CD4-positive, alpha-beta T cell treated with Interleukin-6 at 100 ng/mL for 8 hours (primary cell): ENCODE measurements at places on chromosomes 4 and X.

DNA sequence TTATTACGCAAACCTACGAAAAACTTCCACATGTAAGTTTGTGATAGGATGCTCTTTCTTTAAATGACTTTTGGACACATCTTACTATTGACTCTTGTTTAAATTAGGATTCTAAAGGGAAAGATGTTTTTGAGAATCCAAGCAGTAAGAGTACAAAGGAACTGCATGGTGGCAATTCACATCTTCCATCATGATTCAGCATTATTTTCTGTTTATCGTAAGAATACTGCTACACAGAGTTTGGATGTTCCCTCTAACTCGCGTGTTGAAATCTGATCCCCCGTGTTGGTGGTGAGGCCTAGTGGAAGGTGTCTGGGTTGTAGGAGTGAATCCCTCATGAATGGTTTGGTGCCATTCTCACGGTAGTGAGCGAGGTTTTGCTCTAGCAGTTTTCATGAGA, 371.8 kb upstream of the FTHL17 start:
- no peak for DNase-seq

- no peak for DNase-seq
Measured at GRCh38 chr4:170776983-170777382, 687.2 kb upstream of the AADAT start.

DNA sequence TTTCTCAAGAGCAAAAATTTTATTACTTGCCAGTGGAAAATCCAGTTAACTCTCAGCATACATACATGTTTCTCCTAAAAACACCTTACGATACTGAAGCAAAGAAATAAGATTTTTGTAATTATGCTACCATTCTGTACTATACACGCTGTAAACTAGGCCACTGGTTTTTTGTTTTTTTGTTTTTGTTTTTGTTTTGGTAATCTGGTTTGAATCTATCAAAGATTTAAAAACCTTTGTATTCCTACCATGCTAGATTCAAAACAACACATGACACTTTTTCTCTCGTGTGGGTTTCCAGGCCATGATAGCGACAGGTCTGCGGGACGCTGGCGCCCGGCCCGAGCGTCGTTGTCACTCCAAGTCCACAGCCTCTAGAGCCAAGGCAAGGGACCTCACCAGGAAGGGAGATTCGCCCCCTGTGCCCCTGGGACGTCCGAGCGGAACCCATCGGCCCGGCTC, 723 bp downstream of the TMEM192 start:
- no peak for DNase-seq

GRCh38 chr4:8283161-8283560, 13.6 kb downstream of the HTRA3 start:
- DNase-seq: no peak

GRCh38 chr4:169050284-169050683, 40.2 kb upstream of the CBR4 start:
- DNase-seq: no peak

DNA sequence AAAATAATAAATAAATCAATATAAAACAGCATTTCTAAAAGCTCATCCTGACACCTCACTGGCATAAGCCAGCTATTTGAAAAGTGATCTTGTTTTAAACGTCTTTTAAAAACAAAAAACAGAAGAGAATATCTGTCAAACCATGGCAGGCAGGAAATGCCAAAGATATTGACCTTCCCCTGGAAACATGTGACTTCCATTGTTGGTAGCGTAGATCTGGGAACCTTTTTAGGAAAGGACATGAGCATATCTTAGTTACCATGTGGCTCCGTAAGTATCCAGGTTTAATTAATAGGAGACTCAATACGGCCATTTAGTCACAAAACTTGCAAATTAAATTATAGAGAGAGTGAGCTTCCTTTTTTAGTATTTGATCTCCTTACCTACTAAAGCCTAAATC, 83.0 kb upstream of the KLHL4 start:
- DNase-seq: no peak

DNA sequence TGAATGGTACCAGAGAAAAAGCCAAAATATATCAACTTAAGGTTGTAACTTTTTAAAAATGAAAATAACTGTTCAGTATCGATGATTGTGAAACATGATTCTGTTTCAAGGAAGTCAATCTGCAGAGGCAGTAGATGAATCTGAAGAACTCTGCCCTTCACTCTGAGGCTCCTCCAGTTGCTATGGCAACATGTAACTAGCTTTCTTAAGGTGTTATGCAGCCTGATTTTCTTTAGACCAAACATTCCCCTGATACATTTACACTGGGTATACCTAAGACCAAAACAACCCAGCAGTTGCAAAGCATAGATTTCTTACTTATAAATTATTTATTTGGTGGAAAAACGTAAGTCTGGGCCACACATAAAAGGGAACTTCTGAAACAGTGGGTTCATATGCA, 133.6 kb upstream of the RASGEF1B start:
- no peak for DNase-seq

GRCh38 chr4:169362607-169363006, 91.9 kb upstream of the SH3RF1 start:
- no peak for DNase-seq

- DNase-seq: no peak
Measured at GRCh38 chr4:14035076-14035475, 407.6 kb upstream of the BOD1L1 start.

DNA sequence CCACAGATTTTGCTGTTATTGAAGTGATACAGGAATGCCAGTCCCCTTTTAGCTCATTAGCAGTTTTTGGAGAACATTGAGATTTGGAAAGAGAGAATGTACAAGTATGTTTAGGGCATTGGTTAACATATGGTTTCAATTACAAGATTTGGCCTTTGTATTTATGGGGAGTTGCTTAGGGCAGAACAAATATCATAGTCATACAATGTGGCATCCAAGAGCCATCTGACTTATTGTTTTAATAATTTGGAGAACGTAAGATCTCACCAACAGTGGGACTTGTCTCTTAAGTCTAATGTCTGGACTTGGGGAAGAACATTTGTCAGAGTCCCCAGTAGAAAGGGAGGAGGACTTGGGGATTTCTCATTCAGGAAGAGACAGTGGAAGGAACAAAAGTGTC, 166.1 kb downstream of the STK32B start:
- DNase-seq: no peak

GRCh38 chr4:147515220-147515936, 34.5 kb downstream of the EDNRA start:
- no peak for DNase-seq

GRCh38 chr4:140343303-140343702, 30.1 kb upstream of the SCOC start:
- no peak for DNase-seq

GRCh38 chr4:105191621-105192210, 45.0 kb downstream of the TET2 start:
- DNase-seq: no peak

- DNase-seq: no peak
Measured at GRCh38 chr4:55440786-55441185, 45.0 kb downstream of the TMEM165 start.

- DNase-seq: no peak
Measured at GRCh38 chrX:2894885-2895292, 34.2 kb downstream of the ARSD start.

- DNase-seq: no peak
Measured at GRCh38 chr4:1799387-1800375, 6.6 kb downstream of the FGFR3 start.

DNA sequence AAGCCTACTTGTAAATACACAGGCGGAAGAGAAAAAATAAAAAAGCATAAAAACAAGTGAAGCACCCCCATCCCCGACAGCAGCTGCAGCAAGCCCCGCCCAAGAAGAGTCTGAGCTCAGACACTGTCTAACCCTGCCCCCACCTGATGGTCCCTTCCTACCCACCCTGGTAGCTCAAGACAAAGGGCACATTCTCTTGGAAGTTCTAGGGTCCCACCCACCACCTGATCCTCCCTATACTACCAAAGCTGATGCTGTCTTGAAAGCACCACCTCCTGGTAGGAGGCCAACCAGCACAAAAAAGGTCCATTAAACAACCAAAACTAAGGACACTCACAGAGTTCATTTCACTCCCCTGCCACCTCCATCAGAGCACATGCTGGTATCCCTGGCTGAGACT, 308.2 kb downstream of the KLHL13 start:
- DNase-seq: no peak

- no peak for DNase-seq
Measured at GRCh38 chrX:39296472-39296871, 495.2 kb downstream of the MID1IP1 start.

DNA sequence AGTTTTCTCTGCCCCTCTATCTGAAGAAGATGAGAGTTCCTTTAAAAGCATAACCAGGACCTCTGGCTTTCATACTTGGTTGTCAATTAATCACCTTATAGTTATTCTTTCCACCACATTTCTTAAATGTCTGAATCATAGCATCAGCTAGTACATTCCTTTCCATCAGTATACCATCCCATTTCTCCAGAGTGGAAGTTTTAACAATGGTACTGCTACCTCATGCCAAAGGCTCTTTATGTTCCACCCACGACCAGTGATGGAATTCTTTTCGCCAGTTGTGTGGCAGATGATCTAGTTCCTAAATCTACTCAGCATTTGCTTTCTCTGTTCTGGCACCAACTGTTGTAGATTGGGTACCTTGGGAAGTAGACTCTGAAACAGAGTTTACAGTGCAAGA, 379.8 kb downstream of the ZNF674 start:
- no peak for DNase-seq
